ENCODE measurements at places on chromosomes 12 and 14.

- DNase-seq = no peak
These were observed 29.0 kb downstream of the CCDC60 start for GRCh38 chr12:119363490-119363889.

DNA sequence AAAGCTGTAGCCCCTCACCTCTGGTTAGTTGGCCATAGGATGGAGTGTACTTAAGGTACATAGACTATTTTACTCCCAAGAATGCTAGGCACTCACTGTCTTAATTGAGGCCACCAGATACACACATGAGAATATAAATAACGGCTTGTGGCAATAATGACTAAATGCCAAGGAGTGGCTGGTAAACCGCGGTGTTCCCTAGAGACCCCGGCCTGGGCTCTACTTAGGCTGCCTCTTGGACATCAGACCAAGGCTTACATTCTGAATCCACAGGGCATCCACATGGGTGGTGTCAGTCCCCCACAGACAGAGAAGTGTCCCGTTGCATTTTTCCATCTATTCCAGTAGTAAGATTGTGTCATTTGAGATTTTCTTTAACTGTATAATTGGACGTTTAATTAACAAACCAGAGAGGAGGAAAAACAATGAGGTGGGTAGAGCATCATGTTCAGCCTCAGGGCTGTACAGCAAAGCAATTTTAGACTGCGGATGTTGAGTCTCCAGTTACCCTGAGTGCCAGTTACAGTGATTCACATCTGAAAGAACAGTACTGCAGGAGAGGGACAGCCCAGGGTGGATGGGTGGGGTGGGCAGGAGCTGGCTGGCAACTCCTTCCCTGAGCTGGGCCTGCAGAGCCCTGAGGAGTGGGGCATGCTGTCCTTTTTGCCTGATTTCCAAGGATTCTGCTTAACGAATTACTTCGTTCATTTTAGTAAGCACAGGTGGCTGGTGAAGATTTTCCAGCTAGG lies 20.5 kb downstream of the CKB start:
- no peak for DNase-seq

- DNase-seq = no peak
These were observed 51.2 kb upstream of the PCED1B start for GRCh38 chr12:47028186-47028585.

DNA sequence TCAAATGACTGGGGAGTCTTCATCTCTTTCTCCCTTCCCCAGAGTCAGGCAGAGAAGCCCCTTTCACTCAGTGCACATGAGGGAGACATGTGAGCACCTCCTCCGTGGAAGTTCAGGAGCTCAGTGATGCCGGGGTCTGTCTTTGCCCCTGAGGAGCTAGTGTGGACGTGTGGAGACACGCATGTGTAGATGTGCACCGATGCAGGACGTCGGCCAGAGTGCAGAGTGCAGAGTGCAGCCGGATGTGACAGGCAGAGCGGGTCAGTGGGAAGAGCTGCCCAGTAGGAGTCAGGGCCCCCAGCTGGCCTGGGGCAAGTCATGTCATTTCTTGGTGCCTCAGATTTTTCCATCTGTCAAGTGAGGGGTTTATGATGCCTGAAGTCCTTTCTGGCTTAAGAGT lies 20.7 kb downstream of the TSPAN9 start:
- no peak for DNase-seq

- DNase-seq = peak; percentile 87
These were observed 514 bp upstream of the ATXN2 start for GRCh38 chr12:111599453-111600204.

DNA sequence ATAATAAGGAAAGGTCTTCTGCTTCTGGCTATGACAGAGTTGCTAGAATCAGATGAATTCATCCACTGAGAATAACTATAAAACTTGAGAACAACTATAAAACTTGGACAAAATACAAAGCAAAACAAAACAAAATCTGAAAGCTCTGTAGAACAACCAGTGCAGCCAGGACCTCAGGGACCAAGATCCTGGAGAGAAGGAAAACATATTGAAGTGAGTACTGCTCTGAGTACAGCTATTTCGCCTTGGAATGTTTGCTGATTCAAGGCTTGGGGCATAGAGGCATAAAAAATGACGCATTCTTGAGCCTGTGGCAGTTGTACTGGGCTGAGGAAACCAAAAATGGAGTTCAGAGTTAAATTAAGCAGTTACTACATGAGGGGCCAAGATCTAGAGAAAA lies 21.7 kb downstream of the FOXA1 start:
- DNase-seq = no peak

DNA sequence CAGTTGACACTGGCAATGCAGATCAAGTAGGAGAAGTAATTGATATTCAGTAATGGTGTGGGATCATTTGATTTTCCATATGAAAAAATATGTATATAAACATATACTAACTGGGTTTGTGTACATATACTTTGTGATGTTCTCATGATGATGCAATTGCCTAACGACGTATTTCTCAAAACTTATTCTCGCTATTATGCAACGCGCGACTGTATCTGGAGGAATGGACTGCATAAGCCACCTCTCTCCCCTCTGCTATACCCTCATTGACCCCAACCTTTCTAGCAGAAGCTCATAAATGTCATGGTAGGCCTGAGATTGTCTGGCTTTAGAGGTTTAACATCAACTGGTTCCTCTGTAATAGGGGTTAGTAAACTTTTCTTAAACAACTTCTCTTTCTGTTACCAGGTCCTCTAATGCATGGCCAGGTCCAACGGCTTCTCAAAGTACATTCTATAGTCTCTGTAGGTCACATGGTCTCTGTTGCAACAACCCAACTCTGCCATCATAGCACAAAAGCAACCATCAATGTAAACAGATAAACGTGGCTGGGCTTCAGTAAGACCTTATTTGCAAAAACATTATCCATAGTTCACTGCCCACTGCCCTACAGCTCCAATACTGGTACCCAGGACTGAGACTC lies 59.3 kb downstream of the FOXN3 start:
- no peak for DNase-seq

DNA sequence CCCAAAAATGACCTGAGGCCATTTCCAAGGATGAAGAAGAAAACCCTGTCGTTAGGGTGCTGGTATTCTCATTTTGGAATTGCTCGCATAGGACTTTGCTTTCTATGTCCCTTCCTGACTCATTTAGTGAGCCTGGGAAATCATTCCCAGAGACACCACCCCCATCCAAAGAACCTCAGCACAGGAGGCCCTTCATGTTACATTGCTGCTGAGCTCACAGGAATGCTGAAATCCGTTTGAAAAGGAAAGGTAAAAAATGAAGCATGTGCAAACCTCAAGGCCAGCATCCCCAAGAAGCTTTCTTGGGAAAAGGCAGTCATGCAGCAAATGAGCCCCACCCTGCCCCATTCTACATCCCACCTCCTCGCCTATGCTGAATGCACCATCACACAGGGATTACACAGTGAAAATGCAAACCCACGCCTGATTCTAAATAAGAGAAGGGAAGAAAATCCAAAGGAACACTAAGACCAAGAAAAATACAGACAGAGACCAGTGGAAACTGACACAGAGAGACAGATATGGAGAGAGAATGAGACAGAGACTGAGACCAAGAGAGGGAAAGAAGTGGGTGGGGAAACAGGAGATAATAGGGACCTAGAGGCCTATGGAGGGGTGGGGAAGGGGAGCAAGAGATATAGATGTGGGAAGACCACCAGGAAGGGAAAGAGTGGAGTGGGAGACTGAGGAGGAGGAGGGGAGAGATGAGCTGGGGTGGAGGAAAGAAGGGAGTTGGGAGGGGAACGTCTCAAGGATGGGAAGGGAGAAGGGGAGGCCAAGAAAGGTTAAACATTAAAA lies 33.5 kb downstream of the NIN start:
- no peak for DNase-seq

DNA sequence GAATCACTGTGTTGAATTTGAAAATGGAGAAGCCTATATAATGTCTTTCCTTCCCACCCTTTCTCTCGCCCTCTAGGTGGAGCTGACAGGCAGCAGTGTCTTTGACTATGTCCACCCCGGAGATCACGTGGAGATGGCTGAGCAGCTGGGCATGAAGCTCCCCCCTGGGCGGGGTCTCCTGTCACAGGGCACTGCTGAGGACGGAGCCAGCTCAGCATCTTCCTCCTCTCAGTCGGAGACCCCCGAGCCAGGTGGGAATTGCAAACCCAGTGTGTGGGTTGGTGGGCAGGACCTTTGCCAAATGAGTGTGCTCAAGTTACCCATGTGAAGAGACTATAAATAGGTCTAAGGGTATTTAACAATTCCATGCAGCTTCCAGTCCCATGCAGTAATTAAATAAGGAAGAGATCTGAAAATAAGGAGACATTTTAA lies 274.7 kb downstream of the EGLN3 start:
- no peak for DNase-seq

- no peak for DNase-seq
These were observed 433.1 kb downstream of the C12orf50 start for GRCh38 chr12:87596134-87596533.

DNA sequence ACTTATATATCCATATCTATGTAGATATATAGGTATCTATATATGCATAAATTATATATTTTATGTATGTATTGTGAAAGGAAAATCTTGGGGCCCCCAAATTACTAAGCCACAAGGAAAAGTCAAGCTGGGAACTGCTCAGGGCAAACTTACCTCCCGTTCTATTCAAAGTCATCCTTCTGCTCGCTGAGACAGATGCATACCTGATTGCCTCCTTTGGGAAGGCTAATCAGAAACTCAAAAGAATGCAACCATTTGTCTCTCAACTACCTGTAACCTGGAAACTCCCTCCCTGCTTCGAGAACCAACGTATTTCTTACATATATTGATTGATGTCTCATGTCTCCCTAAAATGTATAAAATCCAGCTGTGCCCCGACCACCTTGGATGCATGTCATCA lies 58.8 kb upstream of the C14orf132 start:
- DNase-seq = no peak

DNA sequence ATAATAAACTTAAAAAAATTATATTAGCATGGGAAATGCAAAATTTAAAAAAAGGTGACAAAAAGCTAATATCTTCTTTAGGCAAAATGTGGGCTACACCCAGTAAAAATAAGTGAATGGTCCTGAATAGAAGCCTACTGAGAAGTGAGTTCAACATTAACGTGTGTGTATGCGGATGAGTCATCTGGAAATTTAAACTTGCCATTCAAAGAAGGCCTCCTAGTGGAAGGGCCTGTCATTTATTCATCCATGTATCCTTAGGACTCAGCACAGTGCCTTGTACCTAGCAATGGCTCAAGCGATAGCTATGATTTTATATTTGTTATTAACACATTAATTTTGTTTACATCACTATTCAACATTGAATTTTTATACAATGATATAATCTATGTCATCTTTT lies 226.2 kb downstream of the NUBPL start:
- no peak for DNase-seq

DNA sequence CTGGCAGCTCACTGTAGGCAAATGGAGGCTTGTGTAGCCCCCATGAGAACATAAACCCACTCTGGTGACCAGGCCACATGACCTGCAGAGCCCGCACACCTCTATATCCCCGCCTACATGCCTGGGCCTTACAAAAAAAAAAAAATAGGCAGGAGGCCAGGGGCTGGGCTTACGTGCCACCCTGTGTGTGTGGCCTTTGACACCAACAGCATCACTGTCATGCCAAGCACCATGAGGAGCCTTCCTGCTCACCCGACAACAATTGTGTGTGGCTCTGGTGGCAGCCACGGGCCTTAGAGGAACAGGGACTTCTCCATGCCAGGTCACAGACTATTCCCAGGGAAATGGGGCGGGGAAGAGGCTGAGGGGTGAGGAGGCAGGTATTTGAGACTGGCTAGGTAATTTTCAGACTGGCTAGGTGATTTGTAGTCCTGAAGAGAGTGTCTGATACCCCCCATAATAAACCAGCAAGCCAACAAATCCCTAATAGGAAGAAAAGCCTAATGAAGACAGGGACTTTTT lies 140.0 kb downstream of the DPF3 start:
- no peak for DNase-seq

DNA sequence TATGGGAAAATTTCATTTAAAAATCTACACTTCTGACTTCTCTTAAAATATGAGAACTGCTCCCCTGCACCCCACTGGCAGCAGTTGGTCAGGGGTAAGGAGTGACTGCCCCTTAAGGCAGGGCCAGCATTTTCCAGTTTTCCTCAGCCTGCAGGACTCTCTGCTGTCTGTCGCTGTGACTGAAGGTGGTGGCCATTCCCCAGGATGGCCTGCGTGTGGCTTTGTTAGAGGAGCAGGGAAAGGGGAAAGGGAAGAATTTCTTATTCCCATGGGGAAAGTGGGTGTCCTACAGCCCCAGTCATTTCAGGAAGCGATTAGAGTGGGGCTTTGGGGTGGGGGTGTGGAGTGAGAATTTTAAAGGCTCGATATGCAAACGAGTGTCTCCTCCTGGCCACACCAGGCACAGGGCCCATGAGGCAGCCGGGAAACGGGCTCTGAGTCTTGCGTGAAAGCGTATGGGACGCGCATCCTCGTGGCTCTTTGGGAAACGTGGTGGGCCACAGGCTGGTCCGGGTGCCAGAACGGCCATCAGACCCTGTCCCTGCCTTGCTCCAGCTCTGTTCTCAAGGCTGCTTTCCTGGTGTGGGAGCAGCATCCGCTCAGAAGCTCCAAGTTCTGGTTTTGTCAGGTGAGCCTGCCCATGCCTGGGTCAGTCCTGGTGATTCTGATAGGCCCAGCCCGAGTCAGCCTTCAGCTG lies 23.5 kb downstream of the ADGRD1 start:
- no peak for DNase-seq
